CD4-positive, alpha-beta T cell treated with Interleukin-21 for 1 hour (primary cell): ENCODE measurements at places on chromosomes 2 and 18.

GRCh38 chr2:8176887-8177286 lies 505.0 kb upstream of the ID2 start:
- no peak for DNase-seq

- DNase-seq: no peak
These were observed 99.6 kb downstream of the MAP3K20 start for GRCh38 chr2:173175222-173175621.

DNA sequence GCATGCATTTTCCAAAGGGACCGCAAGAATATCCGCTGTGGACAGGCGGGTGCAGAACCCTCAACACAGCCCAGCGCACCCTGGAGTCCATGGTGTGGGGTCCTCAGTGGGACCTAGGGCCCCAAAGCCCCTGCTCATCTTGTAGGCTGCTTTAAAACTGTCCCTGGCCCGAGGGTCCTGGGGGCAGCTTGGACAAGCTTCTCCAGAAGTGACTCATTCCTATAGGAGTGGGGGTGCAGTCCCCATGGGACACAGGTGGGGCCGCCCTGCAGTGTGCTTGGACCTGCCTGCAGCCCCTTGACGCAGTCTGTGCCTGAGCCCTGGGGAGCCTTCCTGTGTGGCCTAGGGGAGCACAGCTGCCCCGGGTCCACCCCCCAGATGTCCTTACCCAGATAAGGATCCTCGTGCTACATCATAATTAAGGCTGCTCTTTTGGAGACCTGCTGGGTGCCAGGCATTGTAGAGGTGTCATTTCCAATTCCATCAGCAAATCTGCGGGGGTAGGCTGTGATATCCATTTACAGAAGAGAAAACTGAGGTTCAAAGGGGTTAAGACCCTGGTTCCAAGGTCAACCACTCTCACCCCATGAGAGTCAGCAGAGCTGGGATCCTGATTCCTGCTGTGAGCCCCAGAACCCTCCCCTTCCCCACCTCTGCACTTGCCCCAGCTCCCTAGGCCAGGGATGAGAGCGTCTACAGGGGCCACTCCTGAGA lies 1.7 kb upstream of the HS6ST1 start:
- no peak for DNase-seq

DNA sequence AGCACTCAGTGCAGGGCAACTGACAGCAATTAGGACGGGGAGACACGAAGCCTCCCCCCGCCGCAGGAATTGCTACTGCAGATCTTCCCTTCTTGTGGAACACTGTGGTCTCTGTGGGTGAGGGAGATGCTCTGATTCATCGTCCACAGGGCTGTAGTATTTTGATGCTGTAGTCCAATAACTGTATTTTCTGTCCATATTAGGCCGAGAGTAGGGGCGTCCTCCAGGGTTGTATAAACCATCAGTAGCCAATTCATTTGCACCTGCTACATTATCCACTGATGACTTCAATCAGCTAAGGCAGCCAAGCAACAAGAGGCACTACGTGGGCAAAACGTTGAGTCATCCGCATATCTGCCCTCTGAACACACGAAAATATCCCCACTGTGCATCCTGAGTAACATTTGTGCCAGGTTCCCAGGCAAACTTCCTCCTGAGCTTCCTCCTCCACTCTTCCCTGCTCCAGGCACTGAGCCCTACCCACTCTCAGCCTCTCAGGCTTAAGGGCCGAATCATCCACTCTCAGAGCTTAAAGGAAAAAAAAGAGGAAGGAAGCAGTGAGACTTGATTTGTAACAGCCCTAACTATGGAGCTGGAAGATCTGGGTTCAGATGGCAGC lies 62.1 kb downstream of the LBH start:
- no peak for DNase-seq

GRCh38 chr2:180038997-180039396 lies 31.9 kb upstream of the CWC22 start:
- no peak for DNase-seq

DNA sequence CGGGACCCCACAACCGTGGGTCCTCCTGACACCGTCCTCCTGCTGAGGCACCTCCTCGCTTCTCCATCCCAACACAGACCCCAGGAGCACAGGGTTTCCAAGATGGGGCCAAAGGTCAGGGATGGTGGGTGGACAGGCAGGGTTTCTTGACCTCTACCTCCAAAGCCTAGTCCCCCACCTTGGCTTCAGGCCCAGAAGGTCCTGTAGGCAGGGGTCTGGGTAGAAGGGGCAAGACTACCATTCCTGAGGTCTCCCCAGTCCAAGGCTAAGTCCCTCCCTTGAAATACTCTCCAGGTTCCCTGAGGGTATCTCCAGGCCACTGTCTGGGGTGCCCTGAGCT lies 7.1 kb downstream of the CYP26B1 start:
- DNase-seq: no peak

DNA sequence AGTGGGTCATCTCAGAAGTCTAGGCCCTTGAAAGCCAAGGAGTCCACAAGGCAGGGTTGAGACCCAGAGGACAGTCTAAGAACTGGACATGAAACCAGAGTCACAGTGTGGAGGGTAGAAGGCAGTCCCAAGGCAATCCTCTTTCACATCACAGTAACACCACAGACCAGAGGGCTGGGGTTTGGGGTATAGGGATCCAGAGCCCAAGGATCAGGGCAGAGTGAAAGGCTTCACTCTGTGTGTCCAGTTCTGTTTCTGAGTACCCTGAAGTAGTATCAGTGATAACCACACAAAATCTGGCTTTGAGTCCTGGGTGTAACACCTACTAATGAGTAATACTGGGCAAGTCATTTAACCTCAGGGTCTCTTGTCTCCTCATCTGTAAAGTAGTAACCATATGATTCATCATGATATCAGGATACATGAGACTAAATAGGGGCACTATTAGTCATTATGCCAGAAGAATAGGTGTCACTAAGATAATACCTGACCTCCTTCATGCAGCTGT lies 91.0 kb downstream of the ICA1L start:
- no peak for DNase-seq

DNA sequence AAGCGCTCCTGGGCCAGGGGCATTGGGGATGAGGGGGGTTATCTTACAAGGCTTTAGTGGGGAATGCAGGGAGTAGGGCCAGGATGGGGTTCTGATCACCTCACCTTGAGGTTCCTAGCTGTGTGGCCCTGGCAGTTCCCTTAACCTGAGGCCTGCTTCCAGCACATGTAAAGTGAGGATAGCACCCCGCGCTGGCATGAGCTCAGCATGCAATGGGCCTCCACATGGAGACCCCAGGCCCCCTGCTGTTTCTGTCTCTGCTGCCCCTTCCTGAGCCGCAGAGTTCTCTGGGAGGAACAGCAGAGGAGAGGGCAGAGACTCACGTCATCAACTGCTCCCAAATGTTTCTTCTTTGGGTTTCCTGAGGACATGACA lies 8.6 kb upstream of the TEX51 start:
- DNase-seq: no peak

DNA sequence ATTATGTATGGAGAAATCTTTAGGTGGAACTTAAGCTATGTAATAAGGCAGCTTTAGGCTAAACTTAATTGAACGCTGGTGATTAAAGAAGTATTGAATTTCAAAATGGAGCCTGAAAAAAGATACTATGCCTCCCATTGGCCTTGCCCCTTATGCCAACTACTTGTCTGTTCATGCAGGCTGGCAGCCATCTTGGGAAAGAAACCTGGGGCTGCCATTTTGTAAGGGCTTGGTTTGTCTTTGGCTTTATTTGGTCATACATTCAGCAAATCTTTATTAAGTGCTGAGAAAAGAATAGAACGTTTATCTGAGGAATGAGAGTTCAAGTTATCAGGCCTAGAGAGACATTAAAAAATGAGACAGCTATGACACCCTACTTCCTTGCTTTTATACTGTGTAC lies 231.3 kb downstream of the KCNE4 start:
- DNase-seq: no peak

GRCh38 chr18:24268784-24269550 lies 128.7 kb downstream of the OSBPL1A start:
- no peak for DNase-seq

DNA sequence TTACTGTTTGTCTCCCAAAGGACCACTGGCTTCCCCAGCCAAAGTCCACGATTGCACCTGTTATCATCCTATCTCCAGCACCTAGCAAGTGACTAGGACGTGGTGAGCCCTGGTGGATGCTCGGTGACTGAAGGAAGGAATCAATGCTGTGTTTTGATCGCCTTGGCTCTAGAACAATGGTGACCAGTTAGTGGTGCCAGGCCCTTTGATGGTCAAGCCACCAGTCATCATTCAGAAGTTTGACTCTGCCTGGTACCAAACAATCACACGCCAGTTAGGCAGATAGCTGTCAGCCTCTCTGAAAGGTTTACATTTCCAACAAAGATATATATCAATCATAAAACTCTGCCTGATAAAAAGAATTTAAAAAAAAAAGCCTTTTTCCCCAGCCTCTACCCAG lies 244.1 kb downstream of the SH3BP4 start:
- DNase-seq: no peak

GRCh38 chr2:189095101-189095500 lies 84.5 kb downstream of the COL5A2 start:
- DNase-seq: no peak

DNA sequence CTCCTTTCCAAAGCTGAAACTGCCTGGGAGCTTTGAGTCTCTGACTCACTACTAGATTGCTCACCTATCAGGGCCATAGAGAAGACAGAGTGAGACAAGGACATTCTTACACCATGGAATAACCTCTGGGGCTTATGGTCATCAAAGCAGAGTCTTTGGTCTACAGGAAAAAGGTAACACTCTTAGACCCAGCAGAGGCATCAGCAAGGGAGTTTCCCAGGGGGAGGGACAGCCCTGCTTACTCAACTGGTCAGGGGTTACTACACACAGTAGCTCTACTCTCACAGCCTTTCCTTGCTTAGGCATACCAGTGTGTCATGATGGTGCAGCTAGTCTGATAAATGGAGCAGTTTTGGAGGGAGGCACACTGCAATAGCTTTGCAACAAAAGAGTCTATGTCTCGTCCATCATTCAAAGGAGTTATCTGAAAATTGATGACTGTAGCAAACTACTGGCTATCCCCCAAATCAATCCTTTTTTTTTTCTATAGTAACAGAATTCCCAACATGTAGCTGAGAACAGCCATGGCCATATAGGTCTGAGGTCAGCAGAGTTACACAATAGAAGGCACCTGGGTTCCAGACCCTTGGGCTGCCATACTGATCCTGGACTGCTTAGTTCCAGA lies 22.4 kb upstream of the CD28 start:
- DNase-seq: no peak

- no peak for DNase-seq
These were observed 2.7 kb downstream of the COLEC11 start for GRCh38 chr2:3597567-3597966.

DNA sequence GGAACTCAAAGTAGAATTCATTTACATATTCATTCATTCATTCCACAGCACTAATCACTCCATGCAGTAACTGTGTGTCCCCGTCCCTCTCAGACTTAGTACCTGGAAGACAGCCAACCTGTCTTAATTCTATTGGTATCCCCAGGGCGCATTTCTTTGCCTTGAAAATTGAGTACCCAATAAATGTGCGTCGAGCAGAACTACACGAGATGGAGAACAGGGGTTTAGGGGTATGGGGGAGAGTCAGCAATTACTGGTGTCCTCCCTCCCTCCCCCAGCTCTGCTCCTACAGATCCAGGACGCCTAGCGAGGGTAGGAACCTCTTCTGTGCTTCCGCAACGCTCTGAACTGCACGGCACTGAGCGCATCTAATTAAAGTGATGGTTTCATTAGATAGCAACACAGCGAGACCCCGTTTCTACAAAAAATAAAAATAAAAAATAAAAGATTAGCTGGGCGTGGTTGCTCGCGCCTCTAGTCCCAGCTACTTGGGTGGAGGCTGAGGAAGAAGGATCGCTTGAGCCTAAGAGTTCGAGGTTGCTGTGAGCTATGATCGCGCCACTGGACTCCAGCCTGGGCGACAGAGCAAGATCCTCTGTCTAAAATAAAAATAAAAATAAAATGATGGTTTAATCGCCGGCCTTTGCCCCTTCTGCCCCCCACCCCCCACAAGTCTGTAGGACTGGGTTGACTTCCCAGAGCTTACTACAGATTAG lies 614 bp upstream of the FKBP1B start:
- DNase-seq: no peak

- no peak for DNase-seq
These were observed 31.3 kb upstream of the GAREM1 start for GRCh38 chr18:32502014-32502413.

- DNase-seq: no peak
These were observed 4.5 kb upstream of the MTLN start for GRCh38 chr2:110216803-110217202.

DNA sequence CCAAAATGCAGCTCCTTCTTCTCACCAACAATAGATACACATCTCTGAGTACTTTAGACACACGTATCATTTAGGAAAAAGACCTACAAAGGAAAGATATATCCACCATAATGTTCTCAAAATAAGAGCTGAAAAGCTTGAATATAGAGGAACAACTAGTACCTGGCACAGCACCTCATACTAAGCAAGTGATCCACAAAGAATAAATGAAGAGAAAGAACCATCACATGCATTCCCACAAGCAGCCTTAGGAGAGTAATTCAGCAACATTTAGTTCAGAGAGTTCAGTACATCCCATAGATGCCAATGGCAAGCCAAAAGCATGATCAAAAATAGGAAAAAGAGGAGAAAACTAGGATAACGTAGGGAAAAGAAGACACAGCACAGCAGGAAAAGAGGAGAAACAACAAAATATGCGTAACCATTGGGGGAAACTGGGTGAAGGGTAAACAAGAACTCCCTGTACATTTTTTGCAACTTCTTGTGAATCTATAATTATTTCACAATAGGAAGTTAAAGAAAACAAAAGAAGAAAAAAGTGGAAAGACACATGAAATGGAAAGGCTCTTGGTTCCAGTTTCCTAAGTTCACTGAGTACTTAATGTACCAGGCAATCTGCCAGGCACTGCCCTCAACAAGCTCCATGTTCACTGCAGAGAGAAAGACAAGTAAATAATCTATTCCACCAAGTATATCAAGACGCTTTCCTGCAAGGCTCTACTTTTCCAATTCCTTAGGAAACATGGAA lies 22.3 kb downstream of the CLASP1 start:
- DNase-seq: no peak

GRCh38 chr2:114011713-114012112 lies 121.8 kb downstream of the ACTR3 start:
- DNase-seq: no peak

DNA sequence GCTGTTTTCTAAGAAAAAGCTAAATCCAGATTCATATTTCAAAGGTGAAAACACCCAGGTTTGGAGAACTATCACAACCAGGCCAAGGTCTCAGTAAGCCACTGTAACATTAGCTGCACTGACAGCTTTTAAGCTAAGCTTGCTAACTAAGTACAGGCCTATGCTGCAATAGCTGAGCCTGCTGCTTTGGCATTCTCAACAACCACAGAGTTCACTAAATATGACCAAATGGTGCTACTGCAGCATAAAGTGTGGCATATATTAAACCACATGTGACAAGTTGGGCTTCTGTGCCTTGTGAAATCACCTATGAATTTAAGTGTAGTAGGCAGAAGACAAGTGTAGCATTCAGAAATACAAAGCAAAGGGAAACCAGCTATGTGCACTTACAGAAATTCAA lies 206.7 kb downstream of the TCF4 start:
- no peak for DNase-seq

- DNase-seq: no peak
These were observed 16.0 kb downstream of the HIBCH start for GRCh38 chr2:190303647-190304046.

GRCh38 chr18:23355206-23355605 lies 97.9 kb upstream of the RIOK3 start:
- DNase-seq: no peak
